GM20000 (cell line): ENCODE measurements at places on chromosomes 16 and 17.

GRCh38 chr16:63372815-63373214 lies 1336.6 kb upstream of the CDH8 start:
- no peak for DNase-seq

GRCh38 chr17:7293816-7294613 lies 424 bp downstream of the YBX2 start:
- peak; percentile 42 for DNase-seq

DNA sequence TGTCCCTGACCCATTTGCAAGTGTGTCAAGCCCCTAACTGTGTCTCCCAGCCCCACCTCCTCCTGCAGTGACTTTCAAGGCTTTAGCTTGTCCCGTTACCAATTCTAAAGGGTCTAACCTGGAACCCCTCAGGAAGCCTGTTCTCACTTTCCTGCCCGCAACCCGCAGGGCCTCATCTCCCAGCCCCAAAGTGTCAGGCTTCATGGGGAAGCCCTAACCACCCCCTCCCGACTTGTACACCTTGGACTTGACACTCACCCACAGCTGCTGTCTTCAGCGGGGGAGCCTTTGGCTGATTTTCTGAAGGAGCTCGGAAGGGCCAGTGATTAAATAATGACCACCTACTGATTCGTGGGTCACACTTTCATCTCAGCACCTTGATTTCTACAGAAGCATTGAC lies 33.1 kb downstream of the NLRC5 start:
- DNase-seq = no peak

DNA sequence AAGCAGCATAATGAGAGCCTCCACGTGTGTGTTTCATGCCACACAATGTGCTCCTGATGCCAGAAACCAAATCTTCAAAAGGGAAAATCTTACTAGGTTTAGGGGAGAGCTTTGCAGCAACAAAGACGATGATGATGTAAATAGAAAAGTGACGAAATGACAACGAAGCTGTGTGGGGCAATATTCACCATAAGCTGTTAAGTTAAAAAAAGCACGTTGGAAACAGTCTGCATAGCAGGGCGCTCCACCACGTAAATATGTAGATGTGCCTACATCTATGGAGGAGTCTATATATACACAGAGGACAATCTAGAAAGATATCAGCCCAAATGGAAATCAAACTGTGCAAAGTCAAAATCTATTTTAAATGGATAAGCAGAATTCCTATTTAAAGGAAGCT lies 61.0 kb downstream of the RPH3AL start:
- no peak for DNase-seq

DNA sequence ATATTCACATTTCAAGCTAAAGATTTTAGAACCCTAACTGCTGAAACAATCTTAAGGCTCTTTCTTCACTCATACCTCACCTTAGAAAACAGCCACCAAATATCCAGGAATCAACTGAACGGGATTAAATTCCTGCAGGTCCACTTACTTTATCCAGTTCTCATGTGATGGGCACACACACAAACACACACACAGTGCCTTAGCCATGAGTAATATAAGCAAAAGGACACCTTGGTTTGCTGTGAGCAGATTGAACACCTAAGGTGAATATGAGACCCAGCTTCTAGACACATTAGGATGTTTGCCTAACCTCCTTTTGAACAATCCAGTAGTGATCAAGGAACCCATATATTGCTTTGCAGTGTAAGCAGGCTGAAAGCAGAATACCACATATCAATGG lies 81.5 kb downstream of the TUBD1 start:
- DNase-seq = no peak

DNA sequence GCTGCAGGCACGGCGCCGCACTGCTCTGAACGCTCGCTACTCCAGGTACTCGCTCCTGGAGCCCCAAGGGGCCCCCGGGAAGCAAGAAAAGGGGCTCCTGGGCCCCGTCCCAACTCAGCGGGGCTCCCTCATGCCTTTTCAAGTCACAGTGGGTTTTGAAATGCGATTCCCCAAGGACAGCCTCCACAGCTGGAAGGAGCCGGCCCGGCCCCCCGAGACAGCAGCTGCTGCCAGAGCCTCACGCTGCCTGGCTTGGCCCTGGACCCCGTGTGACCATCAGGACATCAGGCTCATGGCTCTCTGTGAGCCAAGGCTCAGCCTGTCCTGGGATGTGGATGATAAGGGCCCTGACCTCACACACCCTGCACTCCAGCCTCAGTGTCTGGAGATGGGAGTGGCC lies 80.6 kb downstream of the LMF1 start:
- no peak for DNase-seq

GRCh38 chr17:3891626-3892094 lies 1.2 kb downstream of the CAMKK1 start:
- no peak for DNase-seq
